NCI-H2081 (cell line): ENCODE measurements at places on chromosomes 13 and 19.

DNA sequence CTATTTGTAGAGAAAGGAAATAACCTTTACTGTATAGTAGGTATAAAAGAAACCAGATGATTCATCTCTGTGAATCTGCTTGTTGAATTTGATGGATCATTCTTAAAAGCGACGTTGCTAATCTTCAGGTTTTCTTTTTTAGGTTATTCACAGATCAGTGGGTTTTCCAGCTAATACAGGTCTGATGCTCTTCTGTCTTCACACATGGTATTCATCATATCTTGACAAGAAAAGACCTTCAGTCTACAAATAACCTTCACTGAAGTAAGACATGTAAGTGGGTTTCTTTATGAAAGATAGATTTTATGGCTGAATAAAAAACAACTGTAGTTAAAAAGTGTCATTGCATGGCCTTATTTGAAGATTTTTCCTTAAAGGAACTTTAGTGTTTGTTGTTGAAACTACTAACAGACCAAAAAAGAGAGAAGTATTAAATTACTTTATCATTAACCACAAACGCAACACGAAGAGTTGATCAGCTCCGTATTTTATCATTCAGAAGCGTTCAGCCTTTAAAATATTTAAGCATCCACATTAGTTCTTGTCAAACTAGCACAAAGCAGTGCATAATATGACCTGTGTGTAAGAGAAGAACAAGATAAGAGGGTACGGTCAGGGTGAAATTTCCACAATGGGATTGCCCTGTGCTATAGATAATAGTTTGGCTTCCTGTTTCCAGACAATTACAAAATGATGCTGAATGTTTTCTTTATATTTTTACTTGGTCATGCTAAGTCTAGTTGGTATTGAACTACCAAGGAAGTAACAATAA, 299.5 kb downstream of the MZT1 start:
- no peak for DNase-seq

GRCh38 chr13:30222254-30222653, 85.1 kb downstream of the KATNAL1 start:
- no peak for DNase-seq

- no peak for DNase-seq
These were observed 67.2 kb upstream of the FNDC3A start for GRCh38 chr13:48908381-48909055.

- DNase-seq, result no peak
These were observed 48.0 kb upstream of the ADGRE5 start for GRCh38 chr19:14333101-14333871.

DNA sequence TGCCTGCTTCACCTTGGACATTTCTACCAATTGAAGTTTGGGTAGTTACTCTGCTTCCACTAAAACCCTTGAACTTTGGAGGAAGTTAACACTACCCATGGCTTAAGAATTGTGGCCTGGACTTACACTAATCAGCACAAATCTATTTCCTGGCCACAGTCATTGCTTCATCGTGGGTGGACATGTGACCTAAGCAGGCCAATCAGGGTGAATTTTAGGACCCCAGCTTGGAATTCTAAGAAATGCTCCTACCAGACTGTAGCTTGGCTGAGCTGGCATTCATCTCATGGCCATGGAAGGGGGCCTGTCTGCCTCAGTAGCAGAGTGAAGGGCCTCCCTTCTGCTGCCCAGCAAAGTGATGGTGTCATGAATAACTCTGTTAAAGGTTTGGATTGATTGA, 58.3 kb upstream of the SLC15A1 start:
- no peak for DNase-seq

GRCh38 chr19:45676851-45677263, 8.8 kb downstream of the GIPR start:
- no peak for DNase-seq

GRCh38 chr13:52830946-52831345, 17.5 kb downstream of the PCDH8 start:
- no peak for DNase-seq

DNA sequence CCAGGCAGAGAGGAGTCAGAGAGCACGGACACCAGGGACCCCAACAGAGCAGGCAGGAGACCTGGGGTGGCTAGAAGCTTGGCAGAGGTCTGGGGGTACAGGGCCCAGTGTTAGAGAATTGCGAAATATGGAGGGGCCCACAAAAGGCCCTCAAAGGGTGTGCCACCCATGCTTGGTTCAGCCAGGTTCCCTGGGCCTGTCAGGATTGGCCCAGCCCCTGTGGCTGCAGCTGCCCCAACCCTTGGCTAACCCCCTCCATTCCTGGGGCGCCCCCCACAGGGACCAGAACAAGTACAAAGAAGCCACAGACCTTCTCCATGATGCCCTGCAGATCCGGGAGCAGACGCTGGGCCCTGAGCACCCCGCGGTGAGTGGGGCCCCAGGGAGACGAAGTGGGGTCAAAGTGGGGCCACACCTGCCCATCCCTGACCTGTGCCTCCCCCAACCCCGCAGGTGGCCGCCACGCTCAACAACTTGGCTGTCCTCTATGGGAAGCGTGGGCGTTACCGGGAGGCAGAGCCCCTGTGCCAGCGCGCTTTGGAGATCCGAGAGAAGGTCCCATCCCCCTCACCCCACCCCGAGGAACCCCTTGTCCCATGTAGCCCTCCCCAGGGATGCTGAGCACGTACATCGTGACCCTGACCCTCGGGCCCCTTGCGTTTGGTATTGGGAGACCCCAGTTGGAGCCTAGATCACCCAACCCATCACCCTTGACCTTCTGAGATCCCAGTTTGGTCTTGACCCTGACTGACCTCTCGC, 8.0 kb downstream of the KLC3 start:
- DNase-seq, result no peak

DNA sequence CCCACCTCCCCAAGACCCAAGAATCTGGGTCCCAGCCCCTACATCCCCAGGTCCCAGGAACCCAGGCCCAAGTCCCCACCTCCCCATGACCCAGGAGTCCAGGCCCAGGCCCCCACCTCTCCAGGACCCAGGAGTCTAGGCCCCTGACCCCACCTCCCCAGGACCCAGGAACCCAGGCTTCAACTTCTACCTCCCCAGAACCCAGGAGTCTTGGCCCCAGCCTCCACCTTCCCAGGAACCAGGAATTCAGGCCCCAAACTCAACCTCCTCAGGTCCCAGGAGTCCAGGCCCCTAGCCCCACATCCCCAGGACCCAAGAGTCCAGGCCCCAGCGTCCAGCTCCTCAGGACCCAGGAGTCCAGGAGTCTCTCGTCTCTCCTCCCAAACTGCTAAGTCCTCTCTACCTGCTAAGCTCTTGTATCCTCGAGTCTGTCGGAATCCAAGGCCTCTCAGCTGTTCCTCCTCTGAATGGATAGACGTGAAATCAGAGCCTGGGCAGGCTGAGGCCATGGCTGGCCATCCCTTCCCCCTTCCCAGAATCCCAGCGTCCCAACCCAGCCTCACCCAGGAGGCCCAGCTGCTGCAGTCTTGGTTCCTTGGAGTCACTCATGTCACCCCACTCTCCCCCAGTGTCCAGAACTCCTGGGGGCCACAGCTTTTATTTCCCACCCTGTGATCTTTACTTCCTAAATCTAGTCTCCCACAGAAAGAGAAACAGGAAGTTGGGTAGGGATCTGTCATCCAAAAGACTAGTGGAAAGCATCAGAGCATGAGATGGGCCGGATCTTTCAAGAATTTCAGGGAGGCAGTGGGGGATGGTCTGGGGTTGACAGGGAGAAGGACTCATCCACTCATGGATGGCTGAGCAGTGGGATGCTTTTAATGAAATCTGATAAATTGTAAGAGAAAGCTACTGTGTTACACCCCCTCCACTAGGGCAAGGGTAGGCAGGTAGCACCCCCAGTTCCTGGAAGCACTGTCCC, at the start of gene CD209:
Gene CD209, minus strand, starts transcription at position 632 of the 982 bp plus-strand sequence. Its CDS starts 23 bp downstream, at position 609.
- no peak for DNase-seq

- DNase-seq, result no peak
These were observed 734 bp upstream of the TRMT1 start for GRCh38 chr19:13117176-13117771.

GRCh38 chr19:50567052-50567841, 988 bp downstream of the LRRC4B start:
- no peak for DNase-seq

- DNase-seq, result peak; percentile 39
These were observed 21.8 kb upstream of the NAXD start for GRCh38 chr13:110593430-110594130.

DNA sequence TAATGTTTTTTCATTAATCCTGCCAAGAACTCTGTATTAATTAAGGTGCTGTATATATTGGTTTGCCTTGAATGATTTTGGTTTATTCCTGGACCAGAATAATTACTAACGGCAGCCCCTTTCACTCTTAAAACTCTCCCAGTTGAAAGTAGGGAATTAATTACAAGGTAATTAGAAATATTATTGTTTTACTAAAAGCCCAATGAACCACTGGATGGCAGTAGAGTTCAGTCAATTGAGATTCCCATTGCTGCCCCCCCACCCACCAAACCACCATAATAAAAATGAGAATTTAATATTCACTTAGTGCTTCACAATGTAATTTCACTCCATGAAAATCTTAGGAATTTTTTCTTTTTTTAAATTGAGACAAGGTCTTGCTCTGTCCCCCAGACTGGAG, 13.7 kb downstream of the WBP4 start:
- DNase-seq, result no peak

GRCh38 chr19:54196536-54196935, 4.1 kb upstream of the RPS9 start:
- no peak for DNase-seq

DNA sequence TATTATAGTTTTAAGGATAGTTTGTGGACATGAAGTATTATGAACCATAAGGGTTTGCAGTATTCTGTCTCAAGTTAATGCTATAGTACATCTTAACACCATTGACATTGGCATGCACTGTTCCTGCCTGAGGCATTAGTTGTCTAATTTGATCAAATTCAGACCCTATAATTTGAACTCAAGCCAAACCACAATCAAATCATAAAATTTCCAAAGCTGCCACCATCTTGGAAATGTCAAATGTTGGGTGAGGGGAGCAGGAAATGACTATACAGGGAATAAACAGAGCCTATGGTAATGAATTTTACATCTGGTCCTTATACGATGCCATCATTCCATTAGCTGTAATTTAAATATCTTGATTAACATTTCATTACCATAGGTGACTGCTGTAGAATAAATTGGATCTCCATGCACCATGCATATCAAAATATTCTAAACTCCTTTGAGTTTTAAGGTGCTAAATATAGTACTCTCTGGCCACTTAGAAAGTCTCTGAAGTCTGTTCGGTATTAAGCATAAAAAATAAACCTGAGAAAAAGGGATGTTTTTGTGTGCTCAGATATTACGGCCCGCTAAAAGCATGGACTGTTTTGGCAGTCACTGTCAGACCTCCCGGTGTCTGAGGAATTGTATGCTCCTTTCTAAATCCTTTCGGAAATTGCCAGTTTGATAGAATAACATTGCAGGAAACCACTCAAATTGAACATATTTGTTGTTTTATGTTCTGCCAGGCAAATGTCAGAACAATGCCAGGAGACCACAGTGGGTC, 257.7 kb downstream of the SPRY2 start:
- DNase-seq, result peak; percentile 24

GRCh38 chr13:37905736-37906135, 36.2 kb upstream of the TRPC4 start:
- DNase-seq, result no peak

DNA sequence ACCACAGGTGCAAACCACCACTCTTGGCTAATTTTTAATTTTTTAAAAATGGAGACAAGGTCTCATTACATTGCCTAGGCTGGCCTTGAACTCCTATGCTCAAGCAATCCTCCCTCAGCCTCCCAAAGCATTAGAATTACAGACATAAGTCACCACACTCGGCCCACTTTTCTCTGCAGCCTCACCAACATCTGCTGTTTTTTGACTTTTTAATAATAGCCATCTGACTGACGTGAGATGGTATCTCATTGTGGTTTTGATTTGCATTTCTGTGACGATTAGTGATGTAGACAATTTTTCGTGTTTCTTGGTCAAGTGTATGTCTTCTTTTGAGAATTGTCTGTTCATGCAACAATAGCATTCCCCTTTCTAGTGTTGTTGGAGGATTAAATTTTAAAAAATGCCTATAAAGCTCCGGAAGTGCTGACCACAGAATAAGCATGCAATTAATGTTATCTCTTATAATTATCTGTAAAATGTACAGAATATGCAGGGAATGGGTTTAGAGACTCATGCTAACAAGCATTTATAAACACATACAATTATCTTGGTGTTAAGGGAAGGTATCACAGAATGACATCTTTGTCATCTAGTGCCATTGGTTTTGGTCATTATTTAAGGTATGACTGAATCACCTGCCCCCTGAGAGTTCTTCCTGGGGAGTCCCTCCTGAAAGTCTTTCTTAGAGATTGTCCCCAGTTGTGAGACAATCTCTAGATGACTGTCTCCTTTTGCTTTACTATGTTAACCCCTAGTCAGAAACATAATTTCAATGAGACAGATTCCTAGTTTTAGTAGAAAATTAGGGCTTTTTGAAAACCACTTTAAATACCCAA, 118.5 kb upstream of the SERTM1 start:
- DNase-seq, result no peak

DNA sequence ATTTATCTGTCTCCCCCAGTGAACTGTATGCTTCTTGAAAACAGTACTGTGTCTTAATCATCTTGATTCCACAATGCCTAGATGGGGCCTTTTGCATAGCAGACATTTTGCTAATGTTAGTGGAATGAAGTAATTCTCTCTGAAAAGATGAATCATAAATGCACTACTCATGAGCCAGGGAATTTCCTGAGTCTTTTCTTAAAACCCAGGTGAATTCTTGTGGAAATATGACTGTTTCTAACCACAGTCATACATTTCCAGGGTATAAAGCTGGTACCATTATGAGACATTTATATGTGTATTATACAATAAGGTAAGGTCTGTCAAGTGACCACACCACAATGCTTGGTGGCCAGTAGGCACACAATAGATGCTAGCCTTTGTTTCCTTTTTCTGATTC, 5.5 kb upstream of the KCTD4 start:
- no peak for DNase-seq

DNA sequence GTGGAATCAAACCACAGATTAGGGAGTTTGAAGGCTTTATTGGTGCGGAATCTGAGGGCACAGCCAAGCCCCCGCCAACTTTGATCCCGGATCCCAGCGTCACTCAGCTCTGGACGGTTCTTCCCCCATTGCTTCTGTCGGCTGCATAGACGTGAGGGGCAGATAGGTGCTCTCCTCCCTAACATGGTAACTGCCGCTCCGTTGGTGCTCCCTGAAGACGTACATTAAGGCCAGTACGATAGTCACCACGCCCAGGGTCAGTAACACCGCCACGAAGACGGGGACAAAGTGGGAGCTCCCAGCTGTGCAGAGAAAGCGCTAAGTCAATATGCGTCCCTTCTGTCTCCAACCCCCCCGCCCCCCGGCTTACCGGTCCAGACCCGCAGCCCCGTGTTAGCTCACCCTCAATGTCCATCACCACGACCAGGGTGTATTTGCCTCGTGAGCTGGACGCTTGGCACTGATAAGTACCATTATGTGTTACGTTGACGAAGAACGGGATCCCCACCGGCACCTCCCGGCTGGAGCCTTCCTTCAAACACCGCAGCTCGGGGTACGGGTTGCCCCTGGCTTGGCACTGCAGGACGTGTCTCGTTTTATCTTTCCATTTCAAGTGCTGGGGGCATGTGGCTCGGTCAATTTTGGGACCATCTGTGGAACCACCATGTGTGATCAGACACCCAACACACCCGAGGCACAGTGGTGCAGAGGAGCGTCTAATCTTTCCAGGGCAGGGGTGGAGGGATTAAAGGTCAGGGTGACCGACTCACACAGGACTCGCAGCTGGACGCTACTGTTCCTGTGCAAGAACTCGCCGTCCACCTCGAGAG, 644 bp upstream of the RAVER1 start:
- DNase-seq, result no peak
